ENCODE measurements at places on chromosomes 13 and 19.

- peak; percentile 88 for DNase-seq
Measured at GRCh38 chr19:17394891-17395415, 957 bp upstream of the CCDC194 start.

- peak; percentile 68 for DNase-seq
Measured at GRCh38 chr13:40388617-40389016, 277.8 kb downstream of the FOXO1 start.

DNA sequence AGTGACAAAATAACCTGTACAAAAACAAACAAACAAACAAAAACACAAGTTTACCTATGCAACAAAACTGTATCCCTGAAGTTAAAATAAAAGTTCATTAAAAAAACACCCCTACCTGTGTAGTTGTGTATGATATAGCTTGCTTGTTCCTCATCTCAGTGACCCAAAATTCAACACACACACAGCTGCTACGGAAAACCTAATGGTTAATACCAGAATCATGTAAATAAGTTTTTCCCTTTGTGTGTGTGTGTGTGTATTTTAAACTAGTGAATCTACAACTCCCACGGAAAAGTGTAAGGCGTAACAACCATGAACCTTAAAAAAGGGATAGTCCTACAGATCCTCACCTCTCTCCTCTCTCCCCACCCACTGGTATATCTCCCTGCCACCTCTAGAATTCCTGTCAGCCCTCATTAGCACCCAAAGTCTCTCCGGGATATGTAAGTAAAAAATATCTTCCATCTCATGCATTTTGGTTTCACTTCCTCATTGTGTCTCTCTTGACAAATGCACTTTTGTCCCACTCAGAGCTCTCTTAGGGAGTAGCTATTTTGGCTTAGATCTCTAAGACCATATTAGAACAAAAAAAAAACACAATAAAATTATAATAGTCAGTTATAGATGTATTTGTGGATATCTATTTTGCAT is 2236.5 kb downstream of the PCDH9 start:
- no peak for DNase-seq

GRCh38 chr19:56980906-56981305 is 138.9 kb upstream of the USP29 start:
- no peak for DNase-seq

DNA sequence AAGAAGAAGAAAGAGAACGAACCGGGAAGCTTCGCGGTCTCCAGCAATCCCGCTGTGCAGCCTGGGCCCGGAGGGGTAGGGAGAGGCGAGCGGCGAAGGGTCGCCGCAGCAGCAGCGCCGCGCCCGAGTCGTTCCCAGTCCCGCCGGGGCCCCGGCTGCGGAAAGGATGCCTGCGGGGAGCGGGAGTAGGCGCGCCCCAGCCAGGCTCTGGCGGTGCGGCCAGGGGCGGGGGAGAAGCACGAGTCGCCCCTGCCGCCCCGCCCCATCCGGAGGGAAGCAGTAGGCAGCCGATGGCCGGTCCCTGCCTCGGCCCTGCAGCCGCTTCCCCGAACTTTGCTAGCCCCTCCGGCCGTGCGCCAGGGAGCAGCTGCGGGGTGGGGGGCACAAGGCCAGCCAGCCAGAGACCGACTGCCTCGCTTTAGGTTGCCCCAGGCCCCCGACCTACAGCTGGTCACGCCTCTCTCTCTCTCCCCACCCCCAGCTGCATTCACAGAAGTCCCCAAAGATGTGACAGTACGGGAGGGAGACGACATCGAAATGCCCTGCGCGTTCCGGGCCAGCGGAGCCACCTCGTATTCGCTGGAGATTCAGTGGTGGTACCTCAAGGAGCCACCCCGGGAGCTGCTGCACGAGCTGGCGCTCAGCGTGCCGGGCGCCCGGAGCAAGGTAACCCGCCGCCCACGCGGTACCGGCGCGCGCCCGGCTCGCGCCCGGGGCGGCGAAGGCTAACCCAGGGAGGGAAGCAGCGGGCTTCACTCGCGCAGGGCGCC is 1.1 kb downstream of the VSTM2B start:
- DNase-seq: no peak

GRCh38 chr19:28553005-28553404 is 659.9 kb downstream of the UQCRFS1 start:
- DNase-seq: no peak

DNA sequence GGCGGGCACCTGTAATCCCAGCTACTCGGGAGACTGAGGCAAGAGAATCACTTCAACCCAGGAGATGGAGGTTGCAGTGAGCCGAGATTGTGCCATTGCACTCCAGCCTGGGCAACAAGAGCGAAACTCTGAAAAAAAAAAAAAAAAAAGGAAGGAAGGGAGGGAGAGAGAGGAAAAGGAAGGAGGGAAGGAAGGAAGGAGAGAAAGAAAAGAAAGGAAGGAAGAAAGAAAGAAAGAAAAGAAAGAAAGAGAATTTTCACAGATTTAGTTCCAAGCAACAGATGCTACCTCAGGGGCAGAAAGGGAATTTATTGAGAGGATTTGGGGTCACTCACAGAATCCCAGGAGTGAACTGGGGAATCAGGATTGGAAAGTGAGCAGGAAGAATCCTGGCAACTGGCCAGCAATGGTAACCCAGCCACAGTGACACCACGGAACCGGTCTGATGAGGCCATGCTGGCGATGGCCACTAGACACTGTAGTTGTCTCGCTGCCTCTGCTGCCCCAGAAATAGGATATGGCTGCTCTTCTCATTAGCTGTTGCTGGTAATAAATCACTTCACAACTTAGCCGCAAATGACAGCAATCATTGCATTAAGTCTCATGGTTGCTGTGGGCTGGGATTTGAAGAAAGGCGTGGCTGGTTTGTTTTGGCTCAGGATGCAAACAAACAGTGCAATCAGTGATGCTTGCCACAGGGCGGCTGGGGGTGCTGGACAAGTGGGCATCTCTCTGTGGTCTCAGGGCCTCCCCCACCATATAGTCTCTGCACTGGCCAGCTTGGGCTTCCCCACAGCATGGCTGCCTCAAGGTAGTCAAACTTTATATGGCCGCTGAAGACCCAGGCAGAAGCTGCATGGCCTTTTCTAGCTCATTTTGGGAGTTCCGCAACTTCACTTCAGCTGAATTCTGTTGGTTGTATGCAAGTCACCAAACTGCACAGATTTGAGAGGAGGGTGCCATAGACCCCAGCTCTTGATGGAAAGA is 5.2 kb upstream of the BCAM start:
- DNase-seq: no peak

GRCh38 chr19:18194554-18195238 is 1.7 kb downstream of the MPV17L2 start:
- DNase-seq: peak; percentile 75

GRCh38 chr19:38162632-38163031 is 61.4 kb downstream of the DPF1 start:
- no peak for DNase-seq

DNA sequence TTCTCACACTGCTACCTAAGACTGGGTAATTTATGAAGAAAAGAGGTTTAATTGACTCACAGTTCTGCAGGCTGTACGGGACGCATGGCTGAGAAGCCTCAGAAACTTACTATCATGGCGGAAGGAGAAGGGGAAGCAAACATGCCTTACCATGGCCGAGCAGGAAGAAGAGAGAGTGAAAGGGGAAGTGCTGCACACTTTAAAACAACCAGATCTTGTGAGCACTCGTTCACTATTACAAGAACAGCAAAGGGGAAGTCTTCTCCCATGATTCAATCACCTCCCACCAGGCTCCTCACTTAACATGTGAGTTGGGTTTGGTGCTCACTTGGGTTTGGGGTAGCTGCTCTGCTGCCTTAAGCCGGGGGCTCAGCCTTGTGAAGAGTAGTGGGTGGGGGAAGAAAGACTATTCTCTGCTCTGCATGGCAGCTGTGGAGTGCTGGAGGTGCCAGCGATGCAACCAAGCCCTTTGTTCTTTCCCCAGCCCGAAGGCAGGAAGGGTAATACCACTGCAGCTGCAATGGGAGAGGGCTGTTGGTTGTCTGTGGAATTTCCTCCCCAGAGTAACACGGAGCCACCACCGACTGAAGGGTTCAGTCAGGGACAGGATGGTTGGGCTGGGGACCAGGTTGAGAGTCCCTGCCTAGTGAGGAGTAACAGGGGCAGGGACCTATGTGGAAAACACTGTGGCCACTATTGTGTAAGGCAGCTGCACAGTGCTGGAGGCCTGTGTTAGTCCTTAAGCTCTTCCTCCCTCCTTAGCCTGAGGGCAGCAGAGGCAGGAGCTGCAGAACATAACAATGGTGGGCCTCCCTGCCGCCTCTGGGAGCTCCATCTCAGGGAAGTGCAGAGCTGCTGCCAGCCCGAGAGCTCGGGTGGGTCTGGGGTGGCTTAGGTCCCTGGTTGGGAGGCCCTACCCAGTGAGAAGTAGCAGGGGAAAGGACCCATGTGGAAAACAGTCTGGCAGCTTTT is 1262.5 kb downstream of the EFNB2 start:
- DNase-seq: no peak

DNA sequence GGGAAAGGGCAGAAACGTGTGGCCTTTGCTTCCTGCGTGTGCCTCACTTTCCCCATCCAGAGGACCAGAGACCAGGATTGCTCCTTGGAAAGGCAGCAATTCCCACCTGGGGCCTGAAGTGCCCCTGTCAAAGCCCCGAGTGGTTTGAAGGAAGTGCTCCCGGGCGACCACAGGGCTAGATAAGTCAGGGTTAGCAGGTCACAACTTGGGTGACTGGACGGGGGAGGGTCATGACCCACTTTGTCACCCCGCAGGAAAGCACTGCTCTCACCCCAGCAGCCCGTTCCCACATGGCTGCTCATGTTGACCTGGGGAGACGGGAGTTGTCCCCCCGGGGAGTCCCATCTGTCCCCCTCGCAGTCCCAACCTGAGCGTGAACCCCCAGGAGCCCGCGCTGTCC is 459 bp downstream of the PRAM1 start:
- no peak for DNase-seq

DNA sequence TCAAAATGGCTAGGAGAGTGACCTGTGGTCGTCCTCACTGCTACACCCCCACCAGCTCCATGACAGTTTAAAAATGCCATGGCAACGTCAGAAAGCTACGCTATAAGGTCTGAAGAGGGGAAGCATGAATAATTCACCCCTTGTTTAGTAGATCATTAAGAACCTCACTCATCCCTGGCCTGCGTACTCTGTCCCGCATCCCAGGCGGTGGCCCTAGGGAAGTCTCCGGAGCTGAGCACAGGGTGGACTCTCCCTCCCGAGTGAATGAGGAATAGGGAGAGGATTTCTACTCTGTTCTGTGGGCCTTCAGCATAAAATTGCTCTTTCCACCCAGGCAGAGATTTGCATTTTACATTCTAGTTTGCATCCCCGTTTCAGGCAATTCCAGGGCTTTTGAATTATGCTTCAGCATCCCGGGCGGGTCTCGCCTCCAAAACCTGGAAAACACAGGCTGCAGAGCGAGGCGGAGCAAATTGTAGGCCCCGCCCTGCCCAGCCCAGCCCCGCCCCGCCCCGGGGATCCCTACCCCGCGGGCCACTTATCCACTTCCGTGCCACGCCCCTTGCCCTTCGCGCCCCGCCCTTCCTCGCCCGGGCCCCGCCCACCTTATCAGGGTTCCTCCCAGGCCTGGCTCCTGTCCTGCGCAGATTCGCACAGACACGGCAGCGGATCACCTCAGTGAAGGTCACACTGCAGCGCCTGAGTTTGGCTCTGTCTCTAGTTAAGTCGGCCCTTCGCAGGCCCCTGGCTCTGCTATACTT is 7.5 kb upstream of the ZNF525 start:
- peak; percentile 50 for DNase-seq

DNA sequence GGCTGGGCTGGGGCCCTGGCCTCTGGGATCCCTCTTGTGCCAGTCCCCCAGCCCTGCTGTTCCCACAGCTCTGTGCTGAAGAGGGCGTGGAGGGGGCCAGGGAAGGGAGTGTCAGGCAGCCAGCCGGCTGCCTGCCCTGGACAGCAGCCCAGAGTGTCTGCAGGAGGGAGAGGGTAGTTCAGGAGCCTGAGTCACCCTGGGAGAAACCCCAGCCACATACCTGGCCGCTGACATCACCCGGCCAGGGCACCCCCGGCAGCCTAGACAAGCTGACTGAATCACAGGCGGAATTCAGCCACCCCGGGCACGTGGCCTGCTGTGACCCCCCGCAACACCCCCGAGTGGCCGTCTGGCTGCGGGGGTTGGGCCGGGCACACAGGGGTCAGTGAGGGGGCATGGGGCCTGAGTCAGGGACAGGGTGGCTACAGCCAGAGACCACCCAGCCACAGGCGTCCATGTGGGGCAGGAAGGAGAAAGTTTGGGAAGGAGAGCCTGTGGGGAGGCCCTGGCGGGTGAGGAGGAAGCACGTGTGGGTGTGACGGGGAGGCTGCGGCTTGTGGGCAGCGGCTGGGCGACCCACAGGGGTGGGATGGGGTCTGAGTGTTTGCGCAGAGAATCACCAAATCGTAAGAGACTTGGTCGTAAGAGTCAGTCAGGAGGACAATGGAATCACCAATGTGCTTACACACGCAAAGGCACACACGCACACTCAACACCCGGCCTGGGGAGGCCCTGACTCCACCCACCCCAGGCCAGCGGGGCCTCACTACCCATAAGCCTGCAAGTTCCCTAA is 11.9 kb upstream of the FOSB start:
- peak; percentile 93 for DNase-seq

DNA sequence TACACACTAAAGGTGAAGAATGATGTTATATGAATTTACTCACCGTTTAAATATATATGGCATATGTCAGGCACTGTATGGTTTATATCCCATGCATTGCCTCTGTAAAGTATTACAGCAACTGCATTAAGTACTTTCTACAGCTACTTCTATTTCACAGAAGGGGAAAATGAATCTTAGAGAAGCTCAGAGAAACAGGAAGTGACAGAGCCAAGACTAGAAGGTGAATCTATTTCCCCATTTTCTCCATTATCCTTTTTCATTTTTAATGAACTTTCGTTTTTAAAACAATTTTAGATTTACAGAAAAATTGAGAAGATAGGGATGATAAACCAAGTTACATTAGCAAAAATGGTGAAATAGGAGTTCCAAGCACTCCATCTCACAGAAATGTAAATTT is 863.3 kb downstream of the UQCRFS1 start:
- no peak for DNase-seq

DNA sequence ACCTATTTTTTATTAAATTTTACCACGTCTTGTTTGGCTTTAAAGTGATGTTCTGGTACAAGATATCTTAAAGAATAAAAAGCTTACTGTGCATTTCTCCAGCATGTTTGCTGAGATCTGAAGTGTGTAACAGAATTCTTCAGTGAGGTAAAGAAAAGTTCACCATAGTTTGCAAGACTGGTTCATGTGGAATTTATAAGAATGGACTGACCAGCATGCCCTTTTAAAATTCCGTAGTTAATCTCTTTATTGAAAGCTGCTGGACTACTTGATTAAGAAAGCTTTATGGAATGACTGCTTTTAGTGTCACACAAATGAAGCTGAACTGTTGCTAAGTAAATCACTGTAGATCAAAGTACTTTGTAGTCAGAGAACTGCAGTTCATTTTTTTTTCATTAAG is 119.2 kb downstream of the GPC6 start:
- DNase-seq: no peak

GRCh38 chr13:112587212-112587763 is 665 bp downstream of the TUBGCP3 start:
- peak; percentile 91 for DNase-seq

DNA sequence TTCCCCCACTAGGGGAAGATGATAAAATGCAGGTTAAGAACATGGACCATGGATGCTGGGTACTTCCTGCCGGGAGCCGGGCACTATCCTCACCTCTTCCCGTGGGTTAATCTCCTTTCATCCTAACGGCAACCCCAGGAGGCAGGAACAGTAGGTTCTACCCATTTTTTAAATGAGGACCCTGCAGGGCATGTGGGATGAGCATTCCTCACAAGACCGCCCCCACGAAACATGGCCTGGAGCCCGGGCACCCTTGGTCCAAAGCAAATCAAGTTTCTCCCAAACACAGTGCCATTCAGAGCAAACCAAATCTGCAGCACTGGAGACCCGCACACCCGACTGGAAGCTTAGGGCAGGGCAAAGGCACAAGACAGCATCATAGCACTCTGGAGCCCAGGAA is 35.4 kb downstream of the COL4A2 start:
- DNase-seq: no peak

GRCh38 chr19:55488986-55489710 is 912 bp downstream of the SSC5D start:
- peak; percentile 83 for DNase-seq

All from right cardiac atrium (tissue), 5 donors.